AG10803 (cell line): ENCODE measurements at places on chromosomes 12 and 14.
A peak's percentile ranks its signal among the peaks of the same experiment; 100 is the strongest.

- DNase-seq: peak; percentile 43
Observed at GRCh38 chr12:4506870-4507269, 31.8 kb upstream of the RAD51AP1 start.

GRCh38 chr12:51395283-51396230, 4.4 kb upstream of the GALNT6 start:
- DNase-seq: no peak

GRCh38 chr14:29724991-29725390, 202.7 kb downstream of the PRKD1 start:
- DNase-seq: no peak

- DNase-seq: no peak
Observed at GRCh38 chr12:117412465-117413188, 51.2 kb upstream of the NOS1 start.

- peak; percentile 68 for DNase-seq
Observed at GRCh38 chr12:131827961-131828534, at the start of gene MMP17. TSS of gene MMP17 (plus strand) at chr12:131828393. CDS start at chr12:131828495, 102 bp downstream.

DNA sequence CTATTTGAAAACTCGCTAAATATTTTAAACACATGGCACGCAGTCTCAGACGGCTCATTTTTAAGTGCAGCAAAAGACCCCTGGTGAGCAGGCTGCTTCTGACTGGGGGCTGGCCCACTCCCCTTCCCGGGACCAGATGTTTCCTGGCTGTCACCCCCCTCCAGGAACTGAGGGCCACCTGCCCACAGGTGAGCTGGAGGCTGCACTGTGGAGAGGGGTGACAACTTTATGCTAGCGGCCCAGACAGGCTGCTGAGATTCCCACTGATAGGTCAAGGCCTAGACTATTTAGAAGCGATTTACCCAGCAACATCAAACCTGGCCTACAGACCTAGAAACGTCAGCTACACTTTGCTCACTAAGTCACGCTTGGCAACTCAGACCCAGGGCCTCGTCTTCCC, 92.1 kb downstream of the BCL11B start:
- no peak for DNase-seq

GRCh38 chr14:61080591-61081010, 99.6 kb downstream of the SLC38A6 start:
- peak; percentile 97 for DNase-seq
